ENCODE measurements at places on chromosomes 6 and 20. TPM values are rescaled to one million over a fixed set of nuclear protein-coding genes. Genes with fewer than 3 reads are reported as not detected.

GRCh38 chr6:16783509-16783908 lies 22.2 kb upstream of the ATXN1 start:
- no peak overlapping the region for H3K27ac ChIP-seq
- peak; percentile 28 for DNase-seq
- no peaks in the 10 kb centered on the region for H3K27me3 ChIP-seq
- H3K4me3 ChIP-seq = no peak overlapping the region
- H3K4me1 ChIP-seq = no peaks in the 10 kb centered on the region

GRCh38 chr20:21232546-21233280 lies 70.4 kb upstream of the XRN2 start:
- no peak overlapping the region for H3K4me3 ChIP-seq
- no peaks in the 10 kb centered on the region for H3K4me1 ChIP-seq
- no peaks in the 10 kb centered on the region for H3K27me3 ChIP-seq
- no peak for DNase-seq
- no peak overlapping the region for H3K27ac ChIP-seq

GRCh38 chr6:112367628-112368027 lies 20.5 kb downstream of the RFPL4B start:
- peaks cover 16% of the 10 kb centered on the region for H3K27me3 ChIP-seq
- no peak overlapping the region for H3K27ac ChIP-seq
- no peaks in the 10 kb centered on the region for H3K4me1 ChIP-seq
- no peak overlapping the region for H3K4me3 ChIP-seq

GRCh38 chr6:98924647-98925046 lies 23.1 kb downstream of the FBXL4 start:
- DNase-seq = peak; percentile 22
- H3K27me3 ChIP-seq = no peaks in the 10 kb centered on the region
- no peak overlapping the region for H3K27ac ChIP-seq
- H3K36me3 ChIP-seq = no peaks in the 10 kb centered on the region
- no peak overlapping the region for H3K4me3 ChIP-seq

DNA sequence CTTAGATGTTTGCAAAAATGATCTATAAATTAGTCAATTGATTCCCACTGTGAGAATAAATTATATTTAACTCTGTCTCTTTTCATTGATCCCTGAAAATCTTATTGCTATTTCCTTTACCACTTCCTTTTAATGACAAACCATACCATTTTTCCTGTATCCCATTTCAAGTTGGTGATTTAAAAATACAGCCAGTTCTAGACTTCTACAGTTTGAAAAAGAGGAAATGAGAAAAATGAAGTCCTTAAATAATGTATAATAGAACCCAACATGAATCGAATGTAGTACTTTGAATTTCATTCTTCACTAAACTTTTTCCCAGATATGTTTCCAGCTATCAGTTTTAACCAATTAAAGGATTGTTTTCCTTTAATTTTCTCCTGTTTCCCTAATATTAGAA lies 29.5 kb upstream of the SDHAF4 start:
- DNase-seq = no peak
- H3K4me3 ChIP-seq = no peak overlapping the region
- no peaks in the 10 kb centered on the region for H3K4me1 ChIP-seq
- no peaks in the 10 kb centered on the region for H3K36me3 ChIP-seq

- no peak overlapping the region for H3K27ac ChIP-seq
- H3K27me3 ChIP-seq = no peaks in the 10 kb centered on the region
- DNase-seq = peak; percentile 23
- H3K4me1 ChIP-seq = peaks cover 32% of the 10 kb centered on the region
- H3K4me3 ChIP-seq = no peak overlapping the region
Measured at GRCh38 chr20:45465491-45466266, 3.9 kb upstream of the WFDC2 start.

SLC25A27 gene
- total RNA-seq = 29.5 TPM

HLA-DMB gene
- total RNA-seq = not detected

RUNX2 gene
- total RNA-seq = 18.7 TPM

OR2B6 gene
- not detected for total RNA-seq

UNC5CL gene
- total RNA-seq = 13.2 TPM
